Activated T-helper 17 cell treated with anti-CD3 and anti-CD28 coated beads, Interleukin-2, amount 50 U/mL, for 72 hours (primary cell): ENCODE measurements at places on chromosomes 11 and 22. TPM values are rescaled to one million over a fixed set of nuclear protein-coding genes. Genes with fewer than 3 reads are reported as not detected.

MRPL11 gene
- 56.1 TPM for total RNA-seq

DNA sequence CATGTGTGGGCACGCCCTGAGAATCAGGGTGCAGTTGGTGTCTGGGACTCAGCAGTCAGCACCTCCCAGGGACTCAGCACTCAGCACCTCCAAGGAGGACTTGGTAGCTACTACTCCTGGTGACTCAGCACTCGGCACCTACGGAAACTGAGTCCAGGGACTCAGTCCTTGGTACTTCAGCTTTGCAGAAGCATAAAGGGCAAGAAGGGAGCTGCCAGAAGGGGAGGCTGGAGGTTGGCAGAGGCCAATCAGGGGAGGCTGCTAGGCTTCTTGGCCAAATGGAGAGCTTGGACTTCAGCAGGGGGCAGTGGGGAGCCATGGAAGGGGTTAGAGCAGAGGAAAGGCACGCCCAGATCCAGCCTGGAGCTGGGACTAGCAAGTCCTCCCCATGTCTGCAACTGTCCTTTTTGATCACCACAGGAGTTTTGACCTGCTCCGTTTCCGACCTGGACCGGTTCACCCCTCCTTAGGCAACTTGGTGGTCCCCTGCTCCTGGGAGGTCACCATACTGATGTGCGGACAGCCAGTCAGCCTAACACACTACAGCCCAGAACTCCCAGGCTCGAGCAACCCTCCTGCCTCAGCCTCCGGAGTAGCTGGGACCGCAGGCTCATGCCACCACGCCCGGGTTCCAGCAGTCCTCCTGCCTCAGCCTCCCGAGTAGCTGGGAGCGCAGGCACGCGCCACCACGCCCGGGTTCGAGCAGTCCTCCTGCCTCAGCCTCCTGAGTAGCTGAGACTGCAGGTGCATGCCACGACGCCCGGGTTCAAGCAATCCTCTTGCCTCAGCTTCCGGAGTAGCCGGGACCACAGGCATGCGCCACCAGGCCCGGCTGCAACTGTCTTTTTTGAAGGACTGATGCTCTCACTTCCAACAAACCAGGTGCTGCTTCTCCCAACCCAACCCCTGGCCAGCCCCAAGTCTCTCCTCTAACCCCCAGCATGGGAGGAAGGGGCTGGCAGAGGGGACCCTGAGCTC lies 1.5 kb downstream of the ANO9 start:
- ATAC-seq = no peak

DNA sequence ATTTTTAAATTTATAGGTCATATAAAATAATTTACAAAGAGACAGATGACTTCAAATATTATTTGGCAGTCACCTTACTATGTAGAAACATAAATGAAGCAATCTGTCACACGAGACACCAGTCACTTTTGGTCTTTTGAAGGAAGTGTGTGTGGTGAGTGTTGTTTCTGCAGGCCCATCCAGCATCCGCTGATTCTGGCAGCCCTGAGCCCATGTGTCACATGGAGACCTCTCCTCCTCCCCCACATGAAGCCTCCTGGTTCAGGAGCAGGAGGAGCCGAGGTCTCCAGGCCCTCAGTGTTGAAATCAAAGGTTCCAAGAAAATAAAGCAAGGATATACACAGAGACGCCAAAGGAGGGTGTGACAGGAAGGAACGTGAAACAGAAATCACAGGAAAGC lies 60.1 kb downstream of the ARFGAP3 start:
- no peak for ATAC-seq

TSSK2 gene
- not detected for total RNA-seq

GRCh38 chr22:42039271-42039670 lies 31.3 kb downstream of the NAGA start:
- no peak for ATAC-seq

GRCh38 chr11:123238297-123238696 lies 43.2 kb upstream of the CLMP start:
- ATAC-seq = no peak

MTNR1B gene
- not detected for total RNA-seq

ZMAT5 gene
- total RNA-seq = 29.7 TPM

DNA sequence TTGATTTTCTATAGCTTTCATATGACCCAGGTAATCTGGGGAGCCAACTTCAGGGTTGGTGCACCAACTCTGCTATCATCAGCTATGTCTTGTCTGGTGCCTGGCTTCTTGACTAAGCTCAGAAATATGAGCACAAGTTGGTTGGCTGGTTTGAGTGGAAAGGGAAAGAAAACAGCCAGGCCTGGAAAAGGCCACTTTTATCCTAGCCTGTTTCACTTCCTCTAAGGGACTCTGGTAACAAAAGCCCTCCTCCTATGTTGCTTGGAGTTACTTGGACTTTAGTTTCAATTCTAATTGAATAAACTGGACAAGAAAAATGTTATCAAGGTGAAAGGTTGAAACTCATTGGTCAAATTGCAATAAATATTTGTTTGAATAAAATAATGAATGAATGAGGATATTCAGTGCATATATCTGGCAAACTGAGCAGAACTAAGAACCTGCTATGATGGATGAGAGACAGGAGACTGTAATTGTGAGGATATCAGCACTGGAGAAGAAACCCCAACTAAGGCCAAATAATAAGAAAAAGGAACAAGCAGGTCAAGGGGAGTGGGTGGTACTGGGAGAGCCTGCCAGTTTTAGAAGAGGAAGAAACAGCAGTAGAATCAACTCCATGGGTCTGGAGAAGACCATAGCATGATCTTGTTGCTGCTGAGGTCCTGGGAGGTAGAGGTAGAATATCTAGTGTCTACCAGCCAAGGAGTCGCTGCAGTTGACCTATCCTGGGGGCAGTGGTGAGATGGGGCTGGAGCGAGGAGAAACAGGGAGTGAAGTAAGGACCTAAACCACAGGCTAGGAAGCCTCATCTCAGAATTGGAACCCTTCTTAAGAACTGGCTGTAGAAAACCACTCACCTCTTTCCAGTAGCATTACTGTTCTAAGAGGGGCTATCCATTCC lies 8.2 kb downstream of the ROBO4 start:
- ATAC-seq = no peak

GRCh38 chr22:38788021-38788816 lies 5.7 kb downstream of the DNAL4 start:
- ATAC-seq = no peak

GRCh38 chr11:35618497-35619115 lies 346 bp downstream of the FJX1 start:
- ATAC-seq = peak; percentile 48

GPR83 gene
- total RNA-seq = 0.11 TPM

OR8A1 gene
- total RNA-seq = not detected

GALNT18 gene
- 7.3 TPM for total RNA-seq

GGTLC3 gene
- not detected for total RNA-seq

LIF gene
- 175 TPM for total RNA-seq

TRPC6 gene
- not detected for total RNA-seq

- ATAC-seq = no peak
Measured at GRCh38 chr22:30875481-30876215, 92.9 kb downstream of the MORC2 start.

- no peak for ATAC-seq
Measured at GRCh38 chr11:105042178-105042577, 3.0 kb downstream of the CARD16 start.
